Osteocyte (in vitro differentiated cells): ENCODE measurements at places on chromosomes 3 and 15. TPM values are rescaled to one million over a fixed set of nuclear protein-coding genes. Genes with fewer than 3 reads are reported as not detected.

The PRSS50 gene
- total RNA-seq, result not detected in 2 replicates

The ZWILCH gene
- total RNA-seq, result 13.7 and 13.8 TPM in 2 replicates

The BFSP2 gene
- not detected in 2 replicates for total RNA-seq

GRCh38 chr15:87619161-87619960, 637.2 kb downstream of the NTRK3 start:
- DNase-seq, result no peak

- no peak for DNase-seq
Measured at GRCh38 chr3:102374863-102375634, 59.8 kb upstream of the ZPLD1 start.

DNA sequence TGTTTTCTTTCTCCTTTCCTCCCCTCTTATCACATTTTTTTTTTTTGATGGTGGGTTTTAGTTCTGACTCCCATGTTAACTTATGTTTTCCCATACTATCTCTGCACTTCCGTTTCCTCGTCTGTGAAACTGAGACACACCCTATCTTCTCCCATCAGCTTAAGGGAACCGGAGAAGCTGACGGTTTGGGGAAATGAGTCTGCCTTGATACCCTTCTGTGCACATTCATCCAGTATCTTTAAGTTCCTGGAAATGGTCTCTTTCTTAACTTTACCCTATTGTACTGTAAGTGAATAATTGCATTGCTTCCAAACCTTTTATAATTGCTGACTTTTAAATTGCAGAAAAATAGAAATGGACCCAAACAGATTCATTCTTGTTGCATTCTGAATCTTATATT, 26.2 kb upstream of the CFAP161 start:
- no peak for DNase-seq

DNA sequence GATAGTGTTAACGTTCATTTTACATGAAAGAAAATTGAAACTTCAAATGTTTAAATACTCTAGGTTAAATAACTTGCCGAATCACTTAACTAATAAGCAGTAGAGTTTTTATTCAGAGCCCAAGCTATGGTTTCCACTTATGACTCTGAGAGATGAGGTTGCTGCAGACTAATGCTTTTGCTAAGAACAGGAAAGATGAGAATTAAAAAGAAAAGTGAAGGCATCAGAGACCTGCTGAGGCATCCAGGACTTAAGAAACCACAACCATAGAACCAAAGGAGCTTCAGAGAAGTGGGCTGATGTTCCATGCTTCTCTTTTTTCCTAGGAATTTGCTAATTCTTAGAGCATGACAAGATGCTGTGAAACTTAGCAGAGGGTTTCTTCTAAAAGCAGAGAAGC, 9.5 kb downstream of the HMG20A start:
- no peak for DNase-seq

DNA sequence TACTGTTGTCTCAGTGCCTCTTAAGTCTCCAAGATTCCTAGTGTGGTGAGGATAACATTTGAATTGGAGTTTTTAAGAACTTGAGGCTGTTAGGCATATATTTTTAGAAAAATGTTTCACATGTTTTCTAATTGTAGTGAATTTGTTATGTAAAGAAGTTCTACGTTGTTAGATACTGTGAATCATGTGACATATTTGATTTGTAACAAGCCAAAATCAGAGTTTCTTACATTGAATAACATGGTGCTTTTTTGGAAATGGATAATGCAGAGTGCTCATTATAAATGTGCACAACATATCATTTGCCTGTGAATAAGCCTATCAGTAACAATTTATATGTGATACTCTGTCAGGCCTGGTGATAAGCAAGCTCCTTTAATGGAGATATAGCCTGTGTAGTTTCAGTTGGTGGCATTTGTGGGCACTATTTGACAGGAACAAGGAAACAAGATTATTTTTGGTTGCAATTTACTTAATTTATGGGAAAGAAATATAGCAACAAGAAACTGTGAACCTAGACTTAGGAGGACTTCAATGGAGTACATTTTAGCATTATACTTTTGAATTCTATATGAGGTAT, 328.8 kb downstream of the ARPP21 start:
- DNase-seq, result no peak

DNA sequence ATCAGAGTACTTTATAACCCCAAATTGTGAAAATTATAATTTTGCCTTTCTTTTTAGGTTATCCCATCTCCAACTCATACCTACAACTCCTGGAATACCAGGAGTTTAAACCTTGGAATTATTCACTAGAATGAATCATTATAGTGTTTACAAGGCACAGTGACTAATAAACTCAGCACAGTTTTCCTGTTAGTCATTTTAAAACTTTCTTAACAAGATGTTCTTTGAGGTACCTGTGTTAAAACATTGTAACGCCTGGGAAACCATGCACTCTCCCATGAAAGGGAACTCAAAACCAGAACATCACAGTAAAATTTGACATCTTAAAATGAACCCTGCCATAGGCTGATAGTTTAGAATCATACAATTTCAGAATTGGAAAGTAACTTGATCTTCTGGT, 132.4 kb upstream of the OSTN start:
- no peak for DNase-seq
